Right cardiac atrium (tissue), 5 donors: ENCODE measurements at places on chromosomes 3 and 15. TPM values are rescaled to one million over a fixed set of nuclear protein-coding genes. Genes with fewer than 3 reads are reported as not detected.
A peak's percentile ranks its signal among the peaks of the same experiment; 100 is the strongest.

- DNase-seq, result no peak
These were observed 61.4 kb downstream of the GOLIM4 start for GRCh38 chr3:168034152-168034928.

- no peak for DNase-seq
These were observed 57.1 kb downstream of the EPHB1 start for GRCh38 chr3:134852132-134852531.

DNA sequence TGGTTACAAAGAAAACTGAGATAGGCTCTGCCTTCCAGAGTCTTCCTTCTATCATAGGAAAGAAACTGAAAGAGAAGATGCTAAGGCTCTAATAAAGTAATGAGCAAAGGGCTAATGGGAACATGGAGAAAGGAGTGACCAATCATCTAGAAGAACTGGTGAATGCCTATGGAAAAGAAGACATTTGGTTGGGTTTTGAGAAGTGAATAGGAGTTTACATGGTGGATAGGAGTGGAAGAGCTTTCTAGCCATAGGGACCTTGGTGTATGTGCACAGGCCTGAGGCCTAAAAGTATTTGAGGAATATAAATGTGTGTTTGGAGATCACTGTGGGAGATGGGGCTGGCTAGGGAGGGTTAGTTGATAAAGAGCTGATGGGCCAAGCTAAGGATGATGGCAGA is 6.8 kb downstream of the LPP start:
- DNase-seq, result no peak

LEO1 gene
- 7.9 TPM for total RNA-seq

TGM4 gene
- total RNA-seq, result not detected

- DNase-seq, result no peak
These were observed 74.9 kb downstream of the SEMA6D start for GRCh38 chr15:47792231-47792630.

SH2D7 gene
- not detected for total RNA-seq

- DNase-seq, result no peak
These were observed 19.5 kb upstream of the CLDN18 start for GRCh38 chr3:137990427-137990826.

DNA sequence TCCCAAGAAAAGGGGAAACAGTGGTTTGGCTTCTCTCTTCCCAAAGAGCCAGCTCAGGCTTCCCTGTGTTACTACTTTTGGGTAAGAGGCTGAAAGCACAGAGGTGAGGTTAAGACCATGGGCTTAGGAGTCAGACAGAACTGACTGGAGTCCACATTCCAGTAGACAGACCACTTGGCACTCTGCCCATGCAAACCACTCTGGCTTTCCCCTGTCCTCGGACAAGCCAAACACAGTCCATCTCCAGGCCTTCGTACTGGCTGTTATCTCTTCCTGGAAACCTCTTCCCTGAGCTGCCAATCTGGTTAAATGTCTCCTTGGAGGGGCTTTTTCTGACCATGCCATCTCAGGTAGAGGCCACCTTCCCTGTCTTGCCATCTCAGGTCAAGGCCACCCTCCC is 53.1 kb upstream of the FAM3D start:
- DNase-seq, result no peak

DNA sequence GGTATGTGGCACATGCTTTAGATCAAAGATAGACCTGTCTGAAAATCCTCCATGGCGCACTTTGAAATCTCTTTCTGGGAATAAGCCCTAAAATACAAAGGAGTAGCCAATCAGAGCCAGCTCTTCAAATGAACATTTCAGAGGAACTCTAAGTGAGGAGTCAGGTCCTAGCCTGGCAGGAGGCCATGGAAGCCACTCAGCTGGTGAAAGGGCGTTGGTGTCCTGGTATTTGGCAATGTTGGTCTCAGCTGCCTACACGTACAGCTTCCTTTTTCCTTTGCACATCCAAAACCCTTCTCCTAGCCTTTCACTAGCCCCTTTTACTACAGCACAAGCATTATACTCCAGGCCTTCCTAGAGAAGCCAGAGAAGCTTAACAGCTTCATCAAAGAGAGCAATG is 5.5 kb downstream of the WDR73 start:
- DNase-seq, result peak; percentile 85

DNA sequence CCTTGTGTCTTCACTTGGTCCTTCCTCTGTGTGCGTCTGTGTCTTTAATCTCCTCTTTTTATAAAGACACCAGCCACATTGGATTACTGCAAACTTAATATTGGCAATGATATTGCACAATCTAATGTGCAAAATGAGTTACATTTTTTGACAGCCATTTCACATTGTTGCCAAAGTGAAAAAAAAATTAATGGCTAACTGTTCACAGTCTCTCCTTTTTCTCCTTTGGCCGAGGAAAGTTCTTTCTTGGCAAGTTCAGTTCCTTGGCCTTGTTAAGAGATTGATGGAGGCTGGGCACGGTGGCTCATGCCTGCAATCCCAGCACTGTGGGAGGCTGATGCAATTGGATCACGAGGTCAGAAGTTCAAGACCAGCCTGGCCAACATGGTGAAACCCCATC is 62.2 kb upstream of the ZNF280D start:
- DNase-seq, result peak; percentile 64

DCUN1D1 gene
- total RNA-seq, result 38.5 TPM

- peak; percentile 11 for DNase-seq
These were observed 13.5 kb downstream of the VIPR1 start for GRCh38 chr3:42515976-42516375.
